ENCODE measurements at places on chromosomes 6 and 20.

GRCh38 chr6:168229368-168229752, 90.2 kb downstream of the DACT2 start:
- no peak for DNase-seq

GRCh38 chr6:51718533-51718932, 368.9 kb downstream of the PKHD1 start:
- DNase-seq, result no peak

DNA sequence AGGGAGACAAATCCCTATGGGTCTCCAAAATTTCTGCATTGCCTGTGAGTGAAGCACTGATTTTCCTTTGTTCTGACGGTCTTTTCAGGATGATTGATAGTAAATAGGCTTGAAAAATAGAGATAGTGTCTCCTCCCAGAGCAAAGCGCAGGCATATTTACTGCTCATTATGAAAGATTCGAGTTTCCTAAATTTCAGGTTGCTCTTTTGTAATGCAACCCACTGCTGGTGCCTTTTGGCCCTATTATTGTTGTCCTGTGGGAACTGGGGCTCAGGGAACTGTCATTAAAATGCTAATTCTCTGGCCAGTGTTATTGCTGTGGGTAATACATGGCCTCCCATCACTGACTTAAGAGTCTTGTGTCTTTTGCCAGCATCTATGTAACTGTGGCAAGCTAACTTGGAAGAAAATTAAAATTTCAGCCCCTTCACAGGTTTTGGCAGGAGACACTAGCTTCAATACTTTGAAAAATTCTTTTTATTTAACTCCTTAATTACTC, 754.1 kb upstream of the MAP3K7 start:
- no peak for DNase-seq

DNA sequence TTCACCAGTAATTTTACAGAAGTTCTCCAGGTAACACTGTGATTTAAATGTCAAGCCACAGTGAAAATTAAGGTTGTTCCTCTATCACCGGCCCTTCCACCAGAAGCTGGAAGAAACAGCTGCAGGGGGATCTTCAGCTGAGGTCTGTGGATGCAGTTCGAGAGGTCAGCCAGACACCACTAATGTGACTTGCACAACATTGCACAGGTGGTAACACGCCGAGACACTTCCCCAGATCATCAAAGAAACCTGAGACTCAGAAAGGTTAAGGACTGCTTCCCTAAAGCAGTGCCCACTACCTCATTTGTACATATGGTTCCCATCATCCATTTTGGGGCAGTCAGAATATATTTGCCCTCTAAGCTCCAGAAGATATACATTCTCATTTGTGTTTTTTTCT, 8.1 kb upstream of the SERPINB9 start:
- DNase-seq, result no peak

DNA sequence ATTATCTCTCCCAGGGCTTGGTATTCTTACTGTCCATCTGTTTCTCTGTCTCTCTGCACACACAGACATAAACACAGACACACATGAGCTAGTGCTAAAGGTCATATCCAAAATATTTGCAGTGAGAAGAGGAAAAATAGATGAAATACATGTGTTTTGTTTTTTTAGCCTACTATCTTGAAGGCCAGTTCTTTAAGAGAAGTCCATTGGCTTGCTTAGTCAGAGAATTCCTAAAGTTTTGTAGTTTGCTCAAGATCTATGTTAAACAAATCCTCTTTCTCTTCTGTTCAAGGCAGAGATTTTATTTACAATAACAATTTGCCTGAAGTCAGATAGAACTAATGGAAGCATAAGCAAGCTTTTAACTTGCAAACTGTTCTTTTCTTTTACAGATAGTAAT, 120.0 kb upstream of the AKIRIN2 start:
- no peak for DNase-seq

DNA sequence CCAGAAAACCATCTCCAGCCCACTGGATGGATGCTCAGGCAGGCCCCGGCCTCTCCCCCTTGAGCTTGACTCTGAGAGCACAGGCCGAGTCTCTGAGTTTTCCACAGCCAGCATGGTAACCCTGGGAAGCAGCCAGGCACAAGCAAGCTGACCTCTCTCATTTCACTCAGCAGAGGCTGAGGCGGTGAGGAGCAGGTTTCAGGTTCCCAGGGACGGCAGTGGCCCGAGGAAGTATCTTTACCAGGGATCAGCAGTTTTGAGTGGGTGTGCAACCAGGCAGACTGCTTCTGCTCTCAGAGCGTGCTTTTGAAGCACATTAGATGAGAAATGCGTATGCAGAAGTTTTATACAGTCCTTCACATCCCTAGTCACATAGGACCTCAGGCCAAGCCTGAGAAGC, 12.6 kb downstream of the HCK start:
- DNase-seq, result no peak
